ENCODE measurements at places on chromosomes 6 and 20.

DNA sequence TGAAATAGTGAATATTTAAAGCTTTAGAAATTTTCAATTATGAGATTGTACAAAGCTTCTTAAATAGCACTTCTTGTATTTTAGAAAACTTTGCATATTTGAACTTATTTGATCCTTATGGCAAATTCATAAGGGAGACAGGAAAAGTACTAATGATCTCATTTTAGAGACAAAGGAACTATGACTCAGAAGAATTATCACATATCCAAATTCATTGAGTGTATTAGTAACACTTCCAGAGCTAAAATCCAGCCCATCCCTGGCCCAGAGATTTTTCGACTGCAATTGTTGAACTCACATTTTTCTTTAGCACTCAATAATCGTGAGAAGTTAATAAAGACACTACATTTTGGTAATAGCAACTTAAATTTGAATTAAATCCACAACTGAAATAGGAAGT is 704.3 kb downstream of the EPM2A start:
- no peak for DNase-seq

DNA sequence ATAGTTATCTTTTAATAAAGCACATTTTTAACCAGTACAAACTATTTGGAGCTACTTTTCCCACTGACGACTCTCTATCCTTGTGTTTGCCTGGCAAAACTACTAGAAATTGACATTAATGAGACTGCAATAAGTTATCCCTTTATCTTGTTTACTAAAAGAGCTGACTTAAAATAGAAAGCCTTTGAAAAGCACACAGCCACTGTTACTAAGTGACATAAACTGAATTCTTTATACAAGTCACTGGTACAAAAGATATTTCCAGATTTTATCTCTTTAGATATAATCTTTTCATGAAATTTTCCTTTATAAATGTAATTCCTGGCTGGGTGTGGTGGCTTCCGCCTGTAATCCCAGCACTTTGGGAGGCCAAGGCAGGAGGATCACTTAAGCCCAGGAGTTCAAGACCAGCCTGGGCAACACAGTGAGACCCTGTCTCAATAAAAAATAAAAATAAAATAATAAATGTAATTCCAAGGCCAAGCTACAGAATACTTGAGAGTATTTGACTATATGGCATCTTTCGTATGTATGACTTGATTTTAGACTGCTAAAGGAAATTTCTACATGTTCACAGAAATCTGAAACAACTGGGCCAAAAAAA is 9.5 kb downstream of the MBOAT1 start:
- no peak for DNase-seq

DNA sequence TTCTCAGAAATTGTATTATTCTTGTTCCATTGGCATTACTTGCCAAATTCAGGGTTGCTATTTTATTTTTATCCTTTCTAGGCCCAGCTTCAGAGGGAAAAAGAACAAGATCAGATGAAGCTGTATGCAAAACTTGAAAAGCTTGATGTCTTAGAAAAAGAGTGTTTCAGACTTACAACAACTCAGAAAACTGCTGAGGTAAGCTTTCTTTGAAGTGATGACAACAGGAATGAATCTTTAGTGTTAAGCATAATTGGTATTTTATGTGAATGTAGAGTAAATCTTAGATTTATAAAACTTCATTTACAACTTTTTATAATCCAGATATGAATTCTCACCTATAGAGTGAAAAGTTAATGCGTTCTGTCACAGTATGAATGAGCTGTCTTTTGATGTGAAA is 58.4 kb downstream of the CEP57L1 start:
- no peak for DNase-seq

- DNase-seq: no peak
Observed at GRCh38 chr6:31304683-31305082, 32.8 kb upstream of the HLA-C start.

GRCh38 chr6:11260249-11261038 is 28.0 kb upstream of the NEDD9 start:
- DNase-seq: no peak

DNA sequence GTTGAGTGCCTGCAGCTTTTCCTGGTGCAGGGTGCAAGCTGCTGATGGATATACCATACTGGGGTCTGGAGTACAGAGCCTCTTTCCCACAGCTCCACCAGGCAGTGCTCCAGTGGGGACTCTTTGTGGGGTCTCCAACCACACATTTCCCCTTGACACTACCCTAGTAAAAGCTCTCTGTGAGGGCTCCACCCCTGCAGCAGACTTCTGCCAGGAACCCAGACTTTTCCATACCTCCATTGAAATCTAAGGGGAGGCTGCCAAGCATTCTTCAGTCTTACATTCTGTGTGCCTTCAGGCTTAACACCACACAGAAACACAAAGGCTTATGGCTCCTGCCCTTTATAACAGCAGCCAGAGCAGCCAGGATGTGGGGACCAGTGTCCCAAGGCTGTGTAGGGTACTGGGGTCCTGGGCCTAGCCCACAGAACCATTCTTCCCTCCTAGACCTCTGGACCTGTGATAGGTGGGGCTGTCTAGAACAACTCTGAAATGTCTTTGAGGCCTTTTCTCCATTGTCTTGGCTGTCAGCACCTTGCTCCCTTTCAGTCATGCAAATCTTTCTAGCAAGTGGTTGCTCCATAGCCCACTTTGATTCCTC is 65.7 kb downstream of the TBXT start:
- no peak for DNase-seq

DNA sequence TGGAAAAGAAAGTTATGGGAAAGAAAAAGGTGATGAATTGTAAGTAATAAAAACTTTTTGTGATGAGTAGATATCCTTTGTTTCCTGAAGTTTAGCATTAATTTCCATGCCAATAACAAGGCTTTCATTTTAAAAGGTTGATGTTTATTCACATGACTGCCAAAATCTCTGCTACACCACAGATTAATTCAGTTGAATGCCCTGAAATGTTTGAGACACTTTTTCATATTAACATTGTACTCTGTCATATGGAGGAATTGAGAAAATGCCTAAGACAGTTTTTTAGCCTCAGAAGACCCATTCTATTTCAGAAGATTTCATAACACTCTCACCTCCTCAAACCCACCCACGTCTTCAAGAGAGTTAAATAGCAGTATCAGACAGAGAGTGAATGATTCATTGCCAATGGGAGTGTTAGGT is 115.5 kb downstream of the ADGRG6 start:
- no peak for DNase-seq

DNA sequence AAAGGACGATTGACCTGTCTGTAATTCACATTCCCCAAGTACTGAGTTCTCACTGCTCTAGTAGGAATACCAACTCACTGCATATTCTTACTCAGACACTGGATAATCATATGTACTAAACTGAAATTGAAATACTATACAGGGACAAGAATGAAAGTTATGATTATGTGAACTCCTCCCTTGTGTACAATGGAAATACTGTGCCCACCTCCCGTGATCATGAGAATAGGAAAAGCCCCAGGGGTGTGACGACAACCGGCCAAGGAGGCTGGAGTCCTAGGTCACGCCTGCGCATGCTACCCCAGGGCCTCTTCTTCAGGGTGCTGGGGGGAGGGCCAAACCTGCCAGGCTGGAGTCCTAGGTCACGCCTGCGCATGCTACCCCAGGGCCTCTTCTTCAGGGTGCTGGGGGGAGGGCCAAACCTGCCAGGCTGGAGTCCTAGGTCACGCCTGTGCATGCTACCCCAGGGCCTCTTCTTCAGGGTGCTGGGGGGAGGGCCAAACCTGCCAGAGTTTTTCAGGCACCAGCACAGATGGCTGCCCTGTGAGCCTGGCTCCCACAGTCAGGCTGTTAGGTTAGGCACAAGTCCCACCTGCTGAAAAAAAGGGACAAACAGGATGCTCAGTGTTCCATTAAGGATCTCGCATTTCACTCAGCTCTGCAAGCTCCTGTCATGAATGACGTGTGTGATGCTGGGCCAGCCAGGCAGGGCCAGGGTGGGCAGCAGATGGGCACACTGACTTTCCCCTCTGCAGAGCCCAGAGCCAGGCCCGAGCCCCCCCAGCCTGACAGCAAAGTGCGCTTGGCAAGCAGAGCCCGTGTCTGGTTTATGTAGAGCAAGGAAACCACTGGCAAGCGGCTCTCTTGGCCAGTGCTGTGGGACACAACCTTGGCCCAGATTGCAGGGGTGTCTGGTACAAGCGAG is 107.7 kb downstream of the FOXF2 start:
- no peak for DNase-seq

DNA sequence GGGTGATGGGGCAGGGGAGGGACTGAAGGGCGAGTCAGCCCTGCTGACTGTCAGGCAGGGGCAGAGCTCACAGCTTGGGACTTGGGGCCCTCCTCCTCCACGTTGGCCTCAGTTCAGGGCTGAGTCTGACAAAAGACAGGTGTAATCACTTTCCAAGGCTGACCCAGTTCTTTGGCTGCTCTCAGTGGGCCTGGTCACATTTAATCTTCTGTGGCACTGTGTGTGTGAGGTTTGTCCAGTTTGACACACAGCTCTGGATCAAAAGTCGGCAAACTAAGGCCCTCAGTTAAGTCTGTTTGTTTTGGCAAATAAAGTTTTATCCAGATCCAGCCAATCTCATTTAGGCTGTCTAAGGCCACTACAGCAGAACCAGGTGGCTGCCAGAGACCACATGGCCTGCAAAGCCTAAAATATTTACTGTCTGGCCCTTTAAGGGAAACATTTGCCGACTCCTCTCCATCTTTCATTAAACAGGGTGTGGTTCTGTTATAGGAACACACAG is 5.1 kb upstream of the MAP1LC3A start:
- DNase-seq: no peak

DNA sequence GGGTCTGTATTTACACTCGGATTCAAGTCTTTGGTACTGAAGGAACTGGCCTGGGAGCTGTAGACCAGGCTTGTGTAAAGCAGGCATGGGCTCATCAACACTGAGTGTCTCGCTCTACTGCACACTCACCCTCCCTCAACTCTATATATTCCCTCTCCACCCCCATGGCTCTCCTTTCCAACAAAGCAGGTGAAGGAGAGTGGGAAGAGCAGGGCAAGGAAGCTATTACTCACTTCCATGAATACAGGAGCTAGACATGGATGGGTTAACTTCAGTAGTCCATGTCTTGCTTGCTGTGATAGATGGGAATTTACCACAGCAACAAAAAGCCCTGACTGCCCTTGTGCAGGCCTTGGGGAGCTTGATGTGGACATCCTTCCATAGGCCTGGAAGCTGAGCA is 20.7 kb upstream of the SLC2A12 start:
- no peak for DNase-seq

DNA sequence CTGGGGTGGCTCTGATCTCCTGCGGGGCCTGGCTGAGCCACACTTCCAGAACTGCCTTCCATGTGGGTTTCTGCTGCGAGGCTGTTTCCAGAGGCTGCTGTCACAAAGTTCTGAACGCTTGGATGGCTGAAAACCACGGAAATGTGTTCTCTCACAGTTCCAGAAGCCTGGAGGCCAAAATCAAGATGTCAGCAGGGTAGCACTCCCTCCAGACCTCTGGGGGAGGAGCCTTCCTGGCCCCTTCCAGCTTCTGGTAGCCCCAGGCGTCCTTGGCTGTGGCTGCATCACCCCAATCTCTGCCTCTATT is 23.7 kb upstream of the BMP7 start:
- no peak for DNase-seq

- DNase-seq: no peak
Observed at GRCh38 chr20:1803932-1804501, 91.2 kb upstream of the SIRPA start.

DNA sequence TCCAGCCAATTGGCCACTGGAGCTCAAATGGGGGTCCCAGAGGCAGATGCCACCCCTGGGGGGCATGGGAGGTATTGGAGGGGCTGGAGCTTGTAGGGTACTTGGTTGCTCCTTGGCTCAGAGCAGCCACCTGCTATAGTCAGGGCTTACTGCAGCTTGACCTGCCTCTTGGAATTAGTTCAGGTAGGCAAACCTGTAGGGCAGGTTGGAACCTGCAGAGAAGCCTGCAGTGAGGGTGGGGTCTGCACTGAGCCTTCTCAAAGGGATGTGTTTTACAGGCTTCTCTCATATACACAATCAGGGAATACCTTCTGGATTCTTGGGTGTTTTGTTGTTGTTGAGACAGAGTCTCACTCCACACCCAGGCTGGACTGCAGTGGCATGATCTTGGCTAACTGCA is 94.2 kb upstream of the MYL9 start:
- no peak for DNase-seq

- DNase-seq: no peak
Observed at GRCh38 chr20:63153254-63154221, 62.4 kb downstream of the YTHDF1 start.

DNA sequence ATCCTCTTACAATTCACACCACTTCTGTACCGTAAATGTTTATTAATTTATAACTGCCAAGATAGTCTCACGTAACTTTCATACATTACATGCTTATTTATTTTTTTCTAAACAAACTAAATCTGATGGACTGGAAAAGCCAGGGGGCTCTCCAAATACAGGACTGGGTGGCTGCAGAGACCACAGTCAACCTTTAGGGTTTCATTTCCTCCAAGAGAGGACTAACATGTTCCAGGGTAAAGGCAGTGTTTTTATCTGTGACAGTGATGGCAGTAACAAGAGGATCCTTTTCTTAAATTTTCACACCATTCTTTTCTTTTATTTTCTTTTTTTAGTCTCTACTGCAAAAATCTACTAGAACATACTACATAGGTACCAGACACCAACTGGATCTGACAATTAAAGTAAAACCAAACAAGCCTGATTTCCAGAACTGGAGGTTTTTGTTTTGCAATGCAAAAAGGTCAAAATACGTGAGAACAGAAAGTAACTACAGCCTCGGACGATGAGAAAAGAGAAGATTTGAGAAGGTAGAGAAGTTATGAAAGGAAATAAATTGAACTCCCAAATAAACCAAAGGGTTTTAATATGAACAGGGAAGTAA is 1.2 kb downstream of the LMBRD1 start:
- DNase-seq: no peak

GRCh38 chr6:48318670-48319069 is 207.7 kb upstream of the PTCHD4 start:
- no peak for DNase-seq

DNA sequence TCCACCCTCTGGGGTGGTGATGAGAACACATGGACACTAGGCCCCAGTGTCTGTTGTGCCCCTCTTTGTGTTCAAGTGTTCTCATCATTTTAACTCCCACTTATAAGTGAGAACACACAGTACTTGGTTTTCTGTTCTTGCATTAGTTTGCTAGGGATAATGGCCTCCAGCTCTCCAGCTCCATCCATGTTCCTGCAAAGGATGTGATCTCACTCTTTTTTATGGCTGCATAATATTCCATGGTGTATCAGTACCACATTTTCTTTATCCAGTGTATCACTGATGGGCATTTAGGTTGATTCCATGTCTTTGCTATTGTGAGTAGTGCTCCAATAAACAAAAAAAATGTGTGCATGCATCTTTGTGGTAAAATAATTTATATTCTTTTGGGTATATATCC is 67.4 kb downstream of the RWDD2A start:
- DNase-seq: no peak

DNA sequence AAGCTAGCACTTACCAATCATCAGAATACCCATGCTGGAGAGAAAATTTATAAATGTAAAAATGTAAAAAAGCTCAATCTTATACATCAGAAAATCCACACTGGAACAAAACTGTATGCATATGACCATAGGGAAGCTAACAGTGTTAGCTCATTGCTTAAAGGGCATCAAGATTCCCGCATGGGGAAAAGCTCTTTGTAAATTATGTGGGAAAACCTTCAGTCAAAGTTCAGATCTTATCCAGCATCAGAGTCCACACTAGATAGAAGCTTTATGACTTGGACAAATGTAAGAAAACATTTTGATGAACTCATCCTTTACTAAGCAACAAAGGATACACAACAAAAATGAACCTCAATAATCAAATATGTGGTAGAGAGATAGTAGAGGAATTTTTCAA is 34.7 kb downstream of the ZKSCAN8 start:
- no peak for DNase-seq

GRCh38 chr20:63290136-63290676 is 2.8 kb upstream of the COL20A1 start:
- DNase-seq: no peak
